ENCODE measurements at places on chromosomes 6 and 20.

DNA sequence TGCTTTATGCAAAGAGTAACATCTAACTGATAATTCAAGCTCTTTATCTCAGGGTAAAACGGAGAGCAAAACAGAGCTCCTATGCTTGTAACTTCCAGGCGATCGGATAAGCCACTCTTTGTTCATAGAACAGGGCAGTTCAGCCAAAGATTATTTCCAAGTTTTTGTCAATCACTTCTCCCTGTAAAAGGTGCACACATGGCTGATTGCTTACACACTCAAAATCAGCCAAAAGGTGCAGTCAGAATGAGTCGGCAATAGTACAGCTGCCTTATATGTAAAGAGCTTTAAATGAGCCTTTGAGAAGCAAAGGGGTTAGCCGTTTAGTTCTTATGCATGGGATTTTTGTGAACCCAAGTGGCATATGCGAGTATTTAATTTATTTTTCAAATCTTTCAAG lies 449.6 kb upstream of the POU3F2 start:
- no peak for DNase-seq

- DNase-seq: no peak
Measured at GRCh38 chr20:542777-543368, 717 bp downstream of the CSNK2A1 start.

- no peak for DNase-seq
Measured at GRCh38 chr20:56088375-56088774, 83.1 kb upstream of the CBLN4 start.

DNA sequence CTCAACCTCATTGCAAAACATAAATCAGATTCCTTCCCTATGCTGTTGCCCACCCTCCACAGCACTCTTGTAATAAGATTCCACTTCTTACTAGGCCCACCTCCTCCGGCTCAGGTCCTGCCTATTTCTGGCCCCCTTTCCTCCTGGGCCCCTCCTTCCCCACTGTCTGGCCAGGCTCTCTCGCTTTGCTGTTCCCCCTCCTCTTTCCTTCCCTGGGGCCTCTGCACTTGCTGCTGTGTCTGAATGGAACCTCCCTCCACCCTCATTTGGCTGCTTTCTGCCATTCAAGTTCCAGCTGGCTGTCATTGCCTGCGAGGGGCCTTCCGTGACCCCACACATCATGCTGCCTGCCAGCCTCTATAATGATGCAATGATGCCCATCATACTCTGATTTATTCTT lies 38.9 kb downstream of the ARHGAP40 start:
- DNase-seq: no peak

GRCh38 chr6:134169871-134170486 lies 117.6 kb upstream of the SLC2A12 start:
- DNase-seq: no peak

All from stimulated activated CD8-positive, alpha-beta memory T cell treated with anti-CD3 and anti-CD28 coated beads, Interleukin-2, amount 100 ng/mL, for 1 hour (primary cell).